Upper lobe of right lung (tissue), 1 donor: ENCODE measurements at places on chromosomes 11 and 22. TPM values are rescaled to one million over a fixed set of nuclear protein-coding genes. Genes with fewer than 3 reads are reported as not detected.

- H3K4me3 ChIP-seq, result no peak overlapping the region
- no peaks in the 10 kb centered on the region for H3K27me3 ChIP-seq
- no peaks in the 10 kb centered on the region for H3K4me1 ChIP-seq
Observed at GRCh38 chr11:106442032-106442431, 364.6 kb downstream of the AASDHPPT start.

- no peak for DNase-seq
- peak overlapping the region; percentile 31 for H3K4me3 ChIP-seq
- no peaks in the 10 kb centered on the region for H3K36me3 ChIP-seq
- no peaks in the 10 kb centered on the region for H3K27me3 ChIP-seq
- H3K27ac ChIP-seq, result peak overlapping the region; percentile 86
Observed at GRCh38 chr11:118918128-118918685, 7.5 kb downstream of the BCL9L start.

GRCh38 chr22:20524004-20524481, 16.6 kb downstream of the MED15 start:
- peaks cover 39% of the 10 kb centered on the region for H3K36me3 ChIP-seq
- no peak for DNase-seq
- no peak overlapping the region for H3K4me3 ChIP-seq
- no peaks in the 10 kb centered on the region for H3K27me3 ChIP-seq

DNA sequence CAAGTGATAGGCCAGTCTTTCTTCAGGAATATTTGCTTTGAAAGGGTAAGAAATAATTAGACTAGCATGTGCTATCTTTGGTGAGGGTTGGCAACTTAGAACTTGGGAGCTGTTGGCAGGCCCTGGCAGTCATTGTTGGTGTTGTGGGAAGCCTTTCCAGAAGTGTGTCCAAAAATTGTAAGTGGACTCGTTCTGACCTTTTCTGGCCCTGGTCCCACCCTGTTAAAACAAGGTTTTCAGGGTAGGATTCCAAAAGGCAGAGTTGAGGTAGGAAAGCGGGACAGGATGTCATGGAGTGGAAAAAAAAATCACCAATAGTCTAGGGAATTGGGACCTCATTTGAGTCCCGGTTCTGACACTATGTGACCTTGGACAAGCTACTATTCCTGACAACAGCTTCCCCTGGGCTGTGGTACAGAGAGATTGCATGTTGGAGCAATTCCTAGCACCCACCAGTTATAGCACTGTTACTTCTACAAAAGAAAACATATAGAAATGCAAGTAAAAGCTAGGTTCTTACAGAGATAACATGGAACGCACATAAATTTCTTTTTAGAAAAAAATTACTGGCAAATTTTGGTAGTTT, 299.3 kb upstream of the DDI1 start:
- H3K4me3 ChIP-seq, result no peak overlapping the region
- no peak for DNase-seq
- no peaks in the 10 kb centered on the region for H3K4me1 ChIP-seq
- no peaks in the 10 kb centered on the region for H3K27me3 ChIP-seq
- no peak overlapping the region for H3K27ac ChIP-seq
- no peaks in the 10 kb centered on the region for H3K36me3 ChIP-seq

GRCh38 chr11:74023276-74023675, 14.4 kb upstream of the UCP3 start:
- no peak for DNase-seq
- H3K27ac ChIP-seq, result no peak overlapping the region
- H3K27me3 ChIP-seq, result no peaks in the 10 kb centered on the region
- no peaks in the 10 kb centered on the region for H3K36me3 ChIP-seq
- peaks cover 37% of the 10 kb centered on the region for H3K4me1 ChIP-seq
- H3K4me3 ChIP-seq, result no peak overlapping the region

GRCh38 chr11:2987881-2988861, 4.0 kb downstream of the NAP1L4 start:
- peak overlapping the region; percentile 90 for H3K4me3 ChIP-seq
- no peak for DNase-seq
- H3K4me1 ChIP-seq, result peaks cover 46% of the 10 kb centered on the region
- no peaks in the 10 kb centered on the region for H3K36me3 ChIP-seq

DNA sequence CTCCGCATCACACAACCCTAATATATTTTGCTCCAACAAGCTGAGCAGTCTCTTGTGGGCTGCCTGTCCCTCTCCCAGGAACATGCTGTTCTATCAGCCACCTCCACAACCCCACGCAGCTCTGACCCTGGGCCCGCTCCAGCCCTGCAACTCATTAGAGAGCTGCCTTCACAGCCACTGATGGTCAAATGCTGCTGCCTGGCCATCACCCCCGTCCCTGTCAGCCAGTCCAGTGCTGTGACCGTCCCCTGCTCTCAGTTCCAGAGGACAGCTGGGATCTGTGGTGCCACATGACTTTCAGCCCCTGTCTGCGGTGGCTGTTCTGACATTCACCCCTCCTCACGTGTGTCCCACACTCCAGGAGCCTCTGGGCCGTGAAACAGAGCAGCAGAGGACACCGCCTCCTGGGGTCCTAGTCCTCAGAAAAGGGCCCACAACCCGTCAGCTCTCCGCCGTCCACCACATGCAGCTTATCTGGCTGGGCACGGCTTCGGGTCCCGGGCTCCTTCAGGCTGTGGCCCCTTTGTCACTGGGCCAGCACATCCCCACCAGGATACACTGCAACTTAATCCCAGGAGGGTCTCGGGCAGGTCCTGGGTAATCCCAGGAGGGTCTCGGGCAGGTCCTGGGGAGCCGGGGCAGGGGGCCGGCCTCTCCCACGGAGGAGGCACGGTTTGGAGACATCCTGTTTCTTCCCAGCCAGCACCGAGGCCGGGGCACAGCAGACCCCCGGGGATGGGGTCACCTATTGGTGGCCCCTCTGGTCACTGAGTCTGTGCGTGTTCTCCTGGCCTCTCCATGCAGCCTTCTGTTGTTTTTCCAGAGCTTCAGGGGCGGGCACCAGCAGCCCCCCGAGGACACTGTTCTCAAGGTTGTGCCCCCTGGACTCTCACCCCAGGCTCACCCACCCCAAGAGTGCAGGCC, 15.1 kb downstream of the CRELD2 start:
- DNase-seq, result peak; percentile 75
- no peaks in the 10 kb centered on the region for H3K36me3 ChIP-seq
- H3K27me3 ChIP-seq, result peaks cover 8% of the 10 kb centered on the region
- peak overlapping the region; percentile 95 for H3K27ac ChIP-seq

GRCh38 chr22:30344447-30345200, 12.1 kb downstream of the SF3A1 start:
- no peaks in the 10 kb centered on the region for H3K27me3 ChIP-seq
- H3K4me1 ChIP-seq, result peaks cover 19% of the 10 kb centered on the region
- H3K36me3 ChIP-seq, result peaks cover 100% of the 10 kb centered on the region
- DNase-seq, result no peak

UPK2 gene
- not detected for total RNA-seq
